ENCODE measurements at places on chromosomes 7 and 10.

- no peak for DNase-seq
Observed at GRCh38 chr7:44894888-44895580, 9.7 kb upstream of the PURB start.

GRCh38 chr10:8437896-8438295 lies 383.4 kb downstream of the GATA3 start:
- DNase-seq, result no peak

GRCh38 chr7:121479466-121479865 lies 83.4 kb upstream of the FAM3C start:
- DNase-seq, result no peak

- DNase-seq, result no peak
Observed at GRCh38 chr7:3087243-3087755, 43.6 kb upstream of the CARD11 start.

DNA sequence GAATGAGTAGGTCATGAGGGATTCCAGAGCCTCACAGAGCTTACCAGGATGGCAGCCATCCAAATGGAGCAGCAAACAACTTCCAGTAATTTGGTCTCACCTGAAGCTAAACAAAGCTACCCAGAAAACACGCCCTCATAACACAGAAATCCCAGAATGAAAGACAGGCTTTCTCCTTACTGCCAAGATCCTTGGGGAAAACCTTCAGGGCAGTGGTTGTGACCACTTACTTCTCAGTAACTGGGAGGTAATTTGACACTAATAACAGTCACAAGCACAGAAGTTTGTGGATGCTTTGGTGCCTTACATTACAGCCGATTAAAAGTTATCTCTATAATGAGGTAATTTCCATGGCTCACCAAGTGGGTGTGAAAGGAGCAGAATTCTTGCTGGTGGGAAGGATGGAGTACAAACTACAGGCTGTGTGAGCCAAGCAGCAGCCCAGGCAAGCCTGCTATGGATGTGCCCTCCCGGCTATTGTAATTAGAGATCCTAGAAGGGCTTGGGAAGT lies 10.4 kb downstream of the WDR91 start:
- no peak for DNase-seq

GRCh38 chr7:107961405-107961804 lies 41.6 kb downstream of the LAMB1 start:
- DNase-seq, result no peak
